ENCODE measurements at places on chromosomes 4 and X.

DNA sequence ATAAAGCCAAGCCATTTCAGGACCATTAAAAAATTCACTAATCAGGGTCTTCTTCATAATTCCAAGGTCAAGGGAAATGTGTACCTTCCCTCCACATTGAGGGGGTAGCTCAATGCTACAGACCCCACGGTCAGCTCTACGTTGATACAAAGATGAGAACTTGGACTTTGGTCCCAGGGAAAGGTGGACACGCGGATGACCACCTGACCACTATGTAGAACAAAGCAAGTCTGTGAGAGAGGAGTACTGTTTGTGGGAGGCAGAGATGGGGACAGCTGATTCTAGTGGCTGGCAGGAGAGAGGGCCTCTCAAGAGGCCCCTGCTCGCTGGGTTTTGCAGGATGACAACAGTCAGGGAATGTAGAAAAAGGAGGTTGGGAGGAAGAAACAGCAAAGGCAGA, 58.0 kb downstream of the SLC2A9 start:
- no peak for DNase-seq

GRCh38 chr4:6288871-6289270, 19.2 kb downstream of the WFS1 start:
- no peak for DNase-seq

DNA sequence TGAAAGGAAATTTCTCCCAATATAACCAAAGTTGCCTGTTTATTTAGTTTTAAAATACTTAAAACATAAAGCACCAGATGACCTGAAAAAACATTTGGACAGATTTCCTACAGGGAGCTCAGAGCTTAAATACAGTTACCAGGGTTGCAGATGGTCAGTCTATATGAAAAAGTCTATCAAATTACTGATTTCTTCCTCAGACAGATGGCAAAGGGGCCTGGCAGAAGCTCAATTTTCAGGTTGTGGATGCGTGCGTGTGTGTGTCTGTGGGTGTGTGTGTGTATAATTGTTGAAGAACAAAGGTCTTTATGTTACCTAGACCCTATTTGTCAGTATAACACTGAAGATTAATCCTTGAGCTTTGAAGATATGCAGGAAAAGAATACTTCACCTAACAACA, 169.4 kb downstream of the MAD2L1 start:
- DNase-seq = no peak

- DNase-seq = no peak
These were observed 1.6 kb upstream of the CLCN4 start for GRCh38 chrX:10155137-10155536.

DNA sequence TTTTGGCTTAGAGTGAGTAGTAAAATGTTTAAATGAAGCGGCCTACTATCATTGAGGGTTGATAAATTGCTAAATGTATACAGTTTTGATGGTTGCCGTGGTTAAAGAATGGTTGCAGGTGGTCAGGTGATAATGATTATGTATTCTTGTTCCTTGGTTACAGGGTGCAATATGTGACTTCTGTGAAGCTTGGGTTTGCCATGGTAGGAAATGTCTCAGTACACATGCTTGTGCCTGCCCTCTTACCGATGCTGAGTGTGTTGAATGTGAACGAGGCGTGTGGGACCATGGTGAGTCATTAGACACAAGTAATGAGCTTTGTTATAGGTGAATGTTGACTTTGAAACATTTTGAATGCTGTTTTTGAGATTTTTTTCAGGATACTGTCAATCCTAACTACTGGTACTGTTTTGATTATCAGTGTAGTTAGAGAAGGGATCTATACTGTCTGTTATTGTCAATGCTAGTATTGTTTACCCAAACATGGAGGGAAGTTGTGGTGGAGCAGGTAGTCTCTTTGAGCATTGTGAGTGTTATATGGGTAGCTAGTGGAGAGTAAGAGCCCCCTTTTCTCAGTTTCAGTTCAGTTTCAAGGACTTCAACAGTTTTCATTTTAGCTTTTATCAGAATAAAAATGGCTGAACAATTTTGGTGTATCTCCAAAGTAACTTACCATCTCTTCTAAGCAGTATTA, 8.9 kb downstream of the ZNF330 start:
- DNase-seq = no peak

All from stimulated activated CD8-positive, alpha-beta memory T cell treated with anti-CD3 and anti-CD28 coated beads, Interleukin-7, amount 100 ng/mL, for 1 hour (primary cell).